SHP77 treated with DMSO at 0.1 percent for 48 hours (cell line): ENCODE measurements at places on chromosomes 4 and X.

DNA sequence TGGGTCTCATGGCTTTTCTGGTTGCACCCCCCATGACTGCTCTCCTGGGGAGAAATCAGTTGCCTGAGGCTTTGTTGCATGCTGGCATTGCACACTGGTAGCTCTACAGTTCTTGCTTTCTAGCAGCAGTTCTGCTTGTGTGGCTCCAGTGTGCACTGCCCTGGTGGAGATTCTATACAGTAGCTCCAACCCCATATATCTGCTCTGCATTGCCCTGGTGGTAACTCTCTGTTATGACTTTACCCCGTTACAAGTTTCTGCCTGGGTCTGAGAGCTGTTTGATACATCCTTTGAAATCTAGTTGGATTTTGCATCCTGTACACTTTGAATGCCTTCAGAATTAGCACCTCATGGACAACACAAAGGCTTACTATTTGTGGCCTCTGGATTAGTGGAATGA, 241.4 kb upstream of the EPHA5 start:
- DNase-seq, result no peak

- no peak for DNase-seq
Observed at GRCh38 chrX:13755254-13755653, 20.7 kb downstream of the OFD1 start.

GRCh38 chr4:24853142-24853541, 57.8 kb downstream of the SOD3 start:
- DNase-seq, result no peak

DNA sequence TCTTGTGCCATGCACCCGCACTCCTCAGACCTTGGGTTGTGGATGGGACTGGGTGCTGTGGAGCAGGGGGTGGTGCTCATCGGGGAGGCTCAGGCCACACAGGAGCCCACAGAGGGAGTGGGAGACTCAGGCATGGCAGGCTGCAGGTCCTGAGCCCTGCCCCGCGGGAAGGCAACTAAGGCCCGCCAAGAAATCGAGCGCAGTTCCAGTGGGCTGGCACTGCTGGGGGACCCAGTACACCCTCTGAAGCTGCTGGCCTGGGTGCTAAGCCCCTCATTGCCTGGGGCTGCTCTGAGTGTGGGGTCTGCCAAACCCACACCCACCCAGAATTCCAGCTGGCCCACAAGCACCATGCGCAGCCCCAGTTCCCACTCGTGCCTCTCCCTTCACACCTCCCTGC, 450.5 kb upstream of the FGF16 start:
- no peak for DNase-seq

- DNase-seq, result no peak
Observed at GRCh38 chr4:39118034-39118658, 56.1 kb downstream of the KLHL5 start.

DNA sequence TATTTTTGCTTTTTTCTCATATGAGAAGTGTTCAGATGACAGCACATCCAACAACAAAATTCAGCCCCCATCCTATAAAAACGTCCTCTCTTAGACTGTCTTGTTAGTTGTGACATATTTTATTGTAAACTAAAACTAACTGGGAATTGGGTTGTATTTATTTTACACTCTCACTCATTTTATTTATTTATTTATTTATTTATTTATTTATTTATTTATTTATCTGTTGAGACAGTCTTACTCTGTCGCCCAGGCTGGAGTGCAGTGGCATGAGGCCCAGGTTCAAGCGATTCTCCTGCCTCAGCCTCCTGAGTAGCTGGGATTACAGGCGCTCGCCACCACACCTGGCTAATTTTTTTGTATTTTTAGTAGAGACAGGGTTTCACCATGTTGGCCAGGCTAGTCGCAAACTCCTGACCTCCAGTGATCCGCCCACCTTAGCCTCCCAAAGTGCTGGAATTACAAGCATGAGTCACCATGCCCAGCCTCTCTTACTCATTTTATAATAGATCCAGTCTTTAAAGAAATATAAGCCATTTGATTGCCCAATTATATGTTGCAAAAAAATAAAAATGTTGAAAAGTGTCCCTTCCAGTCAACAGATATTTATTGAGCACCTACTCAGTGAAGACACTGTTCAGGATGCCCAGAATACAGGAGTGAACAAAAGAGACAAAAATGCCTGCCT, 44.6 kb downstream of the PALLD start:
- no peak for DNase-seq

GRCh38 chrX:79167462-79167861, 23.0 kb downstream of the GPR174 start:
- no peak for DNase-seq

DNA sequence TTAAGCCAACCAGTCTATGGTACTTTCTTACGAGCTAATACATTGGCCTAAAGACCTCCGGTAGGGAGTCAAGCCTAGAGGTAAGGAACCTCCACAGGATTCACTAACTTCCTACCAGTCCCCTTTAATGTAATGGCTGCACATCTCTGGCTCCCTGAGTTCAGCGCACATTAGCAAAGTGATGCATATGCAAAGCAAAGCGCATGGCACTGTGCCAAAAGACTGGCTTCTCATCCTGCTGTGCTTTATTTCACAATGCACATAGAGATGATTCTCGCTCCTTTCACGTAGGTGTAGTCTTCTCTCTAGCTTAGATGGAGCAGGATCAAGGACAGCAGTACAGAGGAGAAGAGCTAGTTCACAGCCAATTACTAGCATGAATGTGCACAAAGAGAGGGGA, 14.6 kb upstream of the CLTRN start:
- no peak for DNase-seq

DNA sequence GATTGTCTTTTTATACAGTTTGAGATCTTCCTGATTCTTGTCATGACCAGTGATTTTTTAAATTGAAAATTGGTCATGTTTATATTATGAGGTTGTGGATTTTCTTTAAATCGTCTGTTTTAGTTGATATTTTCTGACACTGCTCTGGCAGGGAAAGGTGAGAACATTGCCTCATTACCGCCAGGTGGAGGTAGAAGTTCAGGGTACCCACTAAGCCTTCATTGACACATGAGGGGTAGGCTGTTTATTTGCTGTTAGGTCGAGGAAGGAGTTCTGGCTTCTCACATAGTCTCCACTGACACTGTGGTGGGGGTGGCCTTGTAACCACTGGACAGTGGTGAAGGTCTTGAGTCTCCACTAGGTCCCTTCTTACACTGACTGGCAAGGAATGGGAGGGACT, 117.6 kb upstream of the GPR101 start:
- DNase-seq, result no peak

DNA sequence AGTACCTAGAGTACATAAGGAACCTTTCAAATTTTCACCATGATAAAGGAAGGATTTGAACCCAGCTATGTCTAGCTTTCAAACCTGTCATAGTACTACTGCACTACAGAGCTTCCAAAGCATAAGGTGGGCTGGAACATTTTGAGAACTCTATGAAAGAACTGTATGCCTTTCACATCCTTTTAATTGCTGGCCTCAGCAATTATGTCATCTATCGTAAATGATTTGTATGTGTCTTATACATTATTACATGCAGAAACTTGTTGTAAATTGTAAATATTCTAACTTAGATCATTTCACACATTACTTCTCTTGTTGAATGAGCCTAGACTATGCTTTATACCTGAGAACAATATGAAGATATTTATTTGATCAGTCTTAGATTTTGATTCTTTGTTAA, 220.7 kb downstream of the HEPH start:
- DNase-seq, result no peak

DNA sequence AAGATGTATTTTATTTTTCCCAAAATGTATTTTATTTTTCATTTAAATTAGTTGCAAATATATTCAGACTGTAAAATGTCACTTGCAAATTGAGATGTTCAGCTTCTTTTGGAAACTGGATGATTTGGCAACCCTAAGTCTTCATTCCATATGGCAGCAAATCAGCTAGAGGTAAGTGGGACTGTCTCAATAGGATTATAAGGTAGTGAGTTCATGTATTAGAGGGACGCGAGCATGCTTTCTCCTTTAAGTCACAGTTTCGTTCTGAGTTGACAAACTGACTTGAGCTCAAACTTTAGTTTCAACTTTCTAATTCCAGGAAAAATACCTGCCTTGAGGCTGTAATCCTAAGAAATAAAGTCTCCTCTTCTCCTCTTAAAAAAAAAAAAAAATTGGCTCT, 44.2 kb upstream of the TMEM131L start:
- DNase-seq, result no peak

DNA sequence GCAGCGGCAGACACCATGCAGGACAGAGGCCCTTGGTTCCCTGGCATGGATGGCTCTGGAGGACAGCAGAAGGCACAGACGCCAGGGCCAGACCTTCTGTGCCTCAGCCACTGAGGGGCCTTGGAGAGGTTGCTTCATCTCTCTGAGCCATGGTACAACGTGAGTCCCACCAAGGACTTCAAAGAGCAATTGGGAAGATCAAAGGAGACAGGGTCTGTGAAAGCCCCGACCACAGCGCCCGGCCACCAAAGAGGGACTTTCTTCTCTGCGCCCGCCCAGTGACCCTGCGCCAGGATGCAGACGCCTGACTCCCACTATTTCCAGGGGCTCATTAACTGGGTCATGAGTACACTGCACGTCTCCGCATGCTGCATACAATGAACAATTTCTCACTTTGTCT, 174.0 kb downstream of the AFAP1 start:
- no peak for DNase-seq

DNA sequence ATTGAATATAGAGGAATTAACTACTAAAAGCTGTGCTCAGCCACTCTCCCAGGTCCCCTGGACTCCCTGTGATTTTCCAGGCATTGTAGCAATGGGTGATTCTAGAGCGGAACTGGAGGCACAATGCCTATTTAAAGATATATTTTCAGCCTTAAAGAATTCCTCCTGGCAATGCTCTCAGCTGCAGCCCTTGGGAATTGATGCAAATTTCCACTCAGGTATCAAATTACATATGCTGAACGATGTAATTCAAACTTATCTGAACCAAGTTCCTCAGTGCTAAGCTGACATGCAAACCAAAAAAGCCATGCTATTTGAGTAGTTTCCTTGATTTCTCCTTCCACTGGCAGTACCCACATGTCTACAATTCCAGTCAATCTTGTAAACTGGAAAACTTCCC, 86.3 kb upstream of the GABRA3 start:
- DNase-seq, result no peak

DNA sequence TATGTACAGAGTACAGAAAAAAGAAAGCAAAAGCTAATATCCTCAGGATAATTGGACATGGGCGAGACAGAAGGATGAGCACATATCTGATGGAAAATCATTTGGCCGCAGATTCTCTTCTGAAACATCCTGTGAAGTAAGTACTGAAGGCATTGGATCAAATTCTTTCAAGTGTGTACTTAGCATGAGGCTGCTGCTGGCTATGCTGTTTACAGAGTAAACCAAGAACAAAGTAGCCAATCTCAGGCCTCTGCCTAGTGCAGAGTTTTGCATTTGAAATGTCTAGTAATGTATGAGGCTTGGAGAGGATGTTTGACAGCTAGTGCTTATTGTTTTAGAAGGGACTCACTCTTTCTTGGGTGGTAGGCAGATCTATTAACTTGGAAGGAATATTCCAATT, 128.5 kb downstream of the MAGEC2 start:
- DNase-seq, result no peak

- DNase-seq, result no peak
Observed at GRCh38 chr4:185535612-185536410, 504 bp upstream of the PDLIM3 start.

- DNase-seq, result no peak
Observed at GRCh38 chr4:183299464-183299863, 20.6 kb downstream of the CLDN22 start.

- no peak for DNase-seq
Observed at GRCh38 chr4:139227729-139228404, 50.8 kb upstream of the ELF2 start.

GRCh38 chr4:113591982-113592381, 169.6 kb downstream of the CAMK2D start:
- DNase-seq, result no peak
